ENCODE measurements at places on chromosomes 5 and 9.

- DNase-seq, result no peak
These were observed 15.4 kb downstream of the IARS1 start for GRCh38 chr9:92278110-92278509.

DNA sequence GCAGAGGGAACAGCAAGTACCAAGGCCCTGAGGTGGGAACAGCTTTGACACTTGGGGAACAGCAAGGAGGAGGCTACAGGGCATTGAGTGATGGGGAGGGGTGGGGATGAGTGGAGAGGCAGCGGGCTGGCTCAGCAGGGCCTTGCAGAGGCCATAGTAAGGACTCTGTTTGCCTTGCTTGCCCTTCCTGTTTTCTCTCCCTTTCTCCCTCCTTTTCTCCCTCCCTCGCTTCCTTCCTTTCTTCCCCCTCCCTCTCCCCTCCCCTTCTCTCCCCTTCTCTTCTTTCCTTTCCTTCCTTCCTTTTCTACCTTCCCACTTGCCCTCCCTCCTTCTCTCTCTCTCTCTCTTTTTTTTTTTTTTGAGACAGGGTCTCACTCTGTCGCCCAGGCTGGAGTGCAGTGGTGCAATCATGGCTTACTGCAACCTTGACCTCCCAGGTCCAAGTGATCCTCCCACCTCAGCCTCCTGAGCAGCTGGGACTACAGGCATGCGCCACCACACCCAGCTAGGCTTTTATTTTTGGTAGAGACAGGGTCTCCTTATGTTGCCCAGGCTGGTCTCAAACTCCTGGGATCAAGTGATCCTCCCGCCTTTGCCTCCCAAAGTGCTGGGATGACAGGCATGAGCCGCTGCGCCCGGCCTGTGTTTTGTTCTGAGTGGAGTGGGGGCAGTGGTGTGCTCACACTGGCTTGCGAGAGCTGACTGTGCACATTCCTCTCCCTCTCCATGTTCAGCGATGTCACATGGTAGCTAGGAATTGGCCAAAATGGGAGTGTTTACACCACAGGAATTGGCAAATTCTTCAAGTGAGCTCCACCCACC lies 17.1 kb downstream of the IER5L start:
- no peak for DNase-seq

DNA sequence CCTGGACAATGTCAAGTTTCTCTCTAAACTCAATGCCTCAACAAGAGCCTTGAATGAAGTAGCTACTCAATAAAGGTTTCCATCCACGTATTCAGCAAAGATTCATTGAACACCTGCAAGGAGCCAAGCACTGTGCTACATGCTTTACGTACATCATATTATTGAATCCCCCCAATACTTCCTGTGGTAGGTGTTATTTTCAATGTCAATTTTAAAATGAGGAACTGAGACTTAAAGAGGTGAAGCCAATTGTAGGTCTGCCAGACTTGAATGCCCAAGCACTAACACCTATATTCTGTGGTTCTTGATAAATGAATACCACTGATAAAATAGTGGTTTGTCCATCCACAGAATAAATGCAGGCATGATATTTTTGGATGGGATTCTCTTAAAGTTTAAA lies 162.3 kb downstream of the DRD1 start:
- no peak for DNase-seq

GRCh38 chr9:88090151-88090581 lies 48.1 kb downstream of the SPATA31C2 start:
- DNase-seq, result no peak

GRCh38 chr5:141824717-141825116 lies 53.5 kb downstream of the PCDH1 start:
- no peak for DNase-seq
